ENCODE measurements at places on chromosomes 7 and 10.

GRCh38 chr10:99937630-99938029 is 72.1 kb downstream of the DNMBP start:
- no peak for DNase-seq

GRCh38 chr7:84729284-84729683 is 457.6 kb downstream of the SEMA3D start:
- no peak for DNase-seq

DNA sequence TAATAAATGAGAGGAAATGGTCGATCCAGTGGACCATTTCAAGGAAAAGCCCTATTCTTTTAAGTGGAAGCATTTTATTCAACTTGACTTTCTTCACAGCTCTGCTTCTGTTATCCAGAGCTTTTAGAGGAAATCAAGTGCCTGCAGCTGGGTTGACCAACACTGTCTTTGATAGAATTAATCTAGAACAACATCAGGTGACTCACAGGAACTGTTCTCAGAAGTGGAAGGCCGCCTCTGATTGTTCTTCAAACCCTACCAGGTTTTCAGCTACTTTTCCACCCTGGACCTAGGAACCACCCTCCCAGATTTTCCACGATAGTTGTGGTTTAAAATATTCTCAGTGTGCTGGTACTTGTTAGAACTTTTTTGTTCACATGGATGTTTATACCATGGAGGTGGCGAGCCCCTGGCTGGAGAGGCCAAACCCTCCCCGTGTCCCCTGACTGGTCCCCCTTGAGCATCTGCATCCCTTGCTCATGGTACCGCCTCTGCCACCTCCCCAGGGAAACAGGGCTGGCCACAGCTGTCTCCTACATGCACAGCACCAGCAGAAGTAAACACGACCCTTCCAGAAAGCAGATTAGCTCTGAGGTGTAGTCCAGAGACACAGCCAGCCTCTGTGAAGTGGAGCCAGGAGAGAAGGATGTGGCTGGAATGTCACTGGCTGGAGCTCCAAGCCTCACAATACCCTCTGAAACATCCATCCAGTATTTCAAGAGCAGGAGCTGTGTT is 293.3 kb downstream of the USP6NL start:
- DNase-seq = no peak

- DNase-seq = no peak
These were observed 33.6 kb downstream of the AOAH start for GRCh38 chr7:36690514-36691187.

GRCh38 chr10:65723525-65723924 is 1202.3 kb upstream of the LRRTM3 start:
- DNase-seq = no peak

DNA sequence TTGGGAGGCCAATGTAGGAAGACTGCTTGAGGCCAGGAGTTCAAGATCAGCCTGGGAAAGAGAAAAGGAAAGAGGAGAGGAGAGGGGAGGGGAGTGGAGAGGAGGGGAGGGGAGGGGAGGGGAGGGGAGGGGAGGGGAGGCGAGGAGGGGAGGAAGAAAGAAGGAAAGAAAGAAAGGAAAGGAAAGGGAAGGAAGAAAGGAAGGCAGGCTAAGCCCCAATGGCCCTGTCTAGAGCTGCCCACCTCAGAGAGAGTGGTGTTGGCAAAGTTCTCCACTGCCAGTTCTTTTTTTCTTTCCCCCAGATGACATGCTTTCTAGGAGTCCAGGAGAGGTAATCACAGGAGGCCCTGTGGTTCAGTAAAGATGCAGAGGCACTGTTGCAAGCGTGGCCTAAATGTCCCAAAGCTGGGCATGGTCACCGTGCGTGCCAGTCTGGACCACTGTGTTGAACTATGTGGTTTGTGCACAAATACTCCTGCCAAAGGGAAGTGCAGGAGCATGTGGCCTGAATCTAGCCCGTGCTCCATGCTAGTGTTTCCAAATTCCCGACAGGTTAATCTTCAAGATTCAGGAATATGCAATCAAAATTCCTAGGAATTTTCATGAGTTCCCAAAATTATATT is 39.7 kb downstream of the ODAD2 start:
- DNase-seq = no peak

DNA sequence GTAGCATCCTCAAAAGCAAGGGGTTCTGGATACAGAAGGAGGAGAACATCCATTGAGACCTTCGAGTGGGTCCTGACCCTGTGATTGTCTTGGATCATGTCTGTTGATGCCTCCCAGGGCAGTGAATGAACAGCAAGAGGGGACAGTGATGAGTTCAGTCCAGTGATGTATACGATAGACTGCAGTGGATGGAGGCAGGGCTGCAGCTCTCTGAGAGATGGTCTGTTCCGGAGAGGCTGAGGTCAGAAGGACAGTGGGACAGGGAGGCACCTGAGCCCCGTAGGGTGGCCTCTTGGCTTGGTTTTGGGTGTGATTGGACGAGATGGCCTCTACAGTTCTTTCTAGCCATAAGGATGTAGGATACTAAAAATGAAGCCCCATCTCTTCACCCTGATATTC is 280.4 kb downstream of the CAMK1D start:
- no peak for DNase-seq

DNA sequence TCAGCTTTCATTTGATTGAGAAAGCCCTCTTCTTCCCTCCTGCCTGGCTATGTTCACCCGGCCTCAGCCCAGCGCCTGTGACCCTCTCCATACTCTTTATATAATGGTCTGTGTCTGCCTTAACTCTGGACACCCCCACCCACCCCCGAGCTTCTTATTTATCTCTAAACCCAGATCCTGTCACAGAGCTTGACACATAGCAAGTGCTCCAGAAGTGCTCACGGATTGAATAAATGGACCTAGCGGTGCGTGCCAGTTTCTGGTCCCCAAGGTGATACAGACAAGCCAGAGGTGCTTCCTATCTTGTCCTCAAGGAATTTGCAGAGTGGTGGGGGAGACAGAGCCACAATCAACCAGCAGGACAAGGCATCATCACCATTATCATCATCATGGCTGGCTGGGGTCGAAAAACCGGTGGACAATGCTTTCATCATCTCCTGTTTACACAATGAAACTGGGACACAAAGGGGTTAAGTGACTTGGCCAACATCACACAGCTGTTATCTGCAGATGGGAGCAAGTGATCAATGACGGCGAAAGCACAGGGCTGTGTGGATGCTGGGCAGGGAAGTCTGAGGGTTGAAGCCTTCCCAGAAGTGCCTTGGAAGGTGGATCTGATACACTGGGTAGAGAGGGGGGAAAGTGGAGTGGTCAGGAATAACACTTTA is 2.2 kb upstream of the LOXL4 start:
- DNase-seq = no peak

DNA sequence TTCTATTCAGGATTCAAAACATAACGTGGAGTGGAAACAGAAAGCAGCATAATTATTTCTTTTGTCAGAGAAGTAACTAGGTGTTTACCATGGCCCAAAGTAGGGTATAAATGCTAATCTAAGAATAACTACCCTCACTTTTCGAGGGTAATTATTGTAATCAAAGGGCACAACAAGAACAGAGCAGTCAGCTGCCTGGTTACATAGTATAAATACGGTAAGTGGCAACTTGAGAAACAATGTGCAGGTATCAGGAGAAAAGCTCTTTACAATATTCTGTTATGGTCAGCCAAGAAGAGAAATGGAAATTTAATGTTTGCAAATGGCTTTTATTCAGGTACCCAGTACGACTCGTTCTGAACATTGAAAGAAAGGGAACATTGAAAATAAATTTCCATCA is 242.0 kb upstream of the NPY start:
- DNase-seq = no peak

DNA sequence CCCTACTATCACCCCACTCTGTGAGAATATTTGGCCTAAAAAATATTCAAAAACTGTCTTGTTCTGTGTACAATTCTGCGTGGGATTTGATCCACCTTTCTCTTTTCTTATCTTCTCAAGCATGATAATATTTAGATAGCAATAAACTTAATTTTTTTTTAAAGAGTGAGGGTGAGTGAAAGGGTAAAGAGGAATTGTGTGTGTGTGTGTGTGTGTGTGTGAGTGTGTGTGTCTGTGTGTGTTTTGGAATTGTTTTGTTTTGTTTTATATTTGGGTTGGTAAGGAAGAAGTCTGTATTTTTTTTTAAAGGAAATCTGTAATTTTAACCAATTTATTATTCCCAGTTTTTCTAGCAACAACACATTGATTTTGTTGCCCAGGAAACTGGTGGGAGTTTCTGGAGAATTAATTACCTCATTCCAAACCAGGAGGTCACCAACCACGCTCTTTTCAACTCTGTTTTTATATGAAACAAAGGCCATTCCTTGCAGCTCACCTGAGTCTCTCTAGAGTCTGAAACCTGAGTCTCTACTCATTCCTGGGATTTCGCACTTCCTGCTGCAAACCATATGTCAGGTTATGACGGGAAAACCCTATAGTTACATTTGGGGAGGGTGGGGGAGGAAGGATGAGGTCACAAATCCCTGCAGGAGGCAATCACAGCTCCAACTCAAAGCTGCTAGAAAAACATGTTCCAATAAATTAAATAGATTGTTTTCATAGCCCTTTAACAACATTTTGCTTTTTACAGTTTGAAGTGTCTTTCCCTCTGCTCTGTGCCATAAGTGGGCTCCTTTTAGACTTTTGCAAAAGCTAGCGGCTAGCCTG is 38.1 kb upstream of the XPNPEP1 start:
- no peak for DNase-seq

DNA sequence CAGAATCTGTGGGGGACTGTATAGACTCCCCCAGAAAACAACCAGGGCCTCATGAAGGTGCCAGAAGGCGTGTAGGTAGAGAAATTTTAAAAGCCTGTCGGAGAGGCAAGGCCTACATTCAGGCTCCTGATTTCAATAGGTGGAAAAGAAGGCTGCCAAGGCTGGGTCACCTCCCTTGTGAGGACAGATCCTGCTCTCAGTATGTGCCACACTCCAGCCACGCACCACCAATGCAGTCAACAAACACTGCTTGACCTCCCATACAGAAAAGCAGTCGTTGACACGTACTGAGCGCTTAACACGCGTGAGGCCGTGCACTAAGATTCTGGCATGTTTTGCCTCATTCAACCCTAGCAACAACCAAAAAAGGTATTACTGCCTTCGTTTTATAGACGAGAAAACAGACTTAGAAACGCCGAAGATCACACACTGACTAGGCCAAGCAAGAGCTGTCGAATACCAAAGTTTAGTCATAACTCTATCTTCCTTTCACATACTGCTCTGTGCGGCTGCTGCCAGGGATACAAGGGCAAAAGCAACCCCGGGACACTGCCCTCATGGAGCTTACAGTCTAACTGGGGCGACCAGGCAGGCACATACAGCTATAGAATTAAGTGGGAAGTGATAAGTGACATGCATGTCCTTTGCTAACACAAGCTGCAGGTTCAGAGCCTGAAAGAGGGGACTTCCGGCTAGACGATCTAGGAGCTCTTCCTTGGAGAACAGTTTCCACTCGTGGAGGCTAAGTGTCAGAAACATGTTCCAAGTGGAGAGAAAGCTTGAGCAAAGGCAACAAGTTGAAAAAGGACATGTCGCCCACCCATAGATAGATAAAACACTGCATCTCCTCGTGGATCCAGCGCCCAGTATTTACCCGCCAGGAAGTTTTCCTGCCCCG is 797 bp upstream of the NKX2-3 start:
- no peak for DNase-seq

GRCh38 chr10:60035984-60036383 is 129.6 kb upstream of the CCDC6 start:
- no peak for DNase-seq

DNA sequence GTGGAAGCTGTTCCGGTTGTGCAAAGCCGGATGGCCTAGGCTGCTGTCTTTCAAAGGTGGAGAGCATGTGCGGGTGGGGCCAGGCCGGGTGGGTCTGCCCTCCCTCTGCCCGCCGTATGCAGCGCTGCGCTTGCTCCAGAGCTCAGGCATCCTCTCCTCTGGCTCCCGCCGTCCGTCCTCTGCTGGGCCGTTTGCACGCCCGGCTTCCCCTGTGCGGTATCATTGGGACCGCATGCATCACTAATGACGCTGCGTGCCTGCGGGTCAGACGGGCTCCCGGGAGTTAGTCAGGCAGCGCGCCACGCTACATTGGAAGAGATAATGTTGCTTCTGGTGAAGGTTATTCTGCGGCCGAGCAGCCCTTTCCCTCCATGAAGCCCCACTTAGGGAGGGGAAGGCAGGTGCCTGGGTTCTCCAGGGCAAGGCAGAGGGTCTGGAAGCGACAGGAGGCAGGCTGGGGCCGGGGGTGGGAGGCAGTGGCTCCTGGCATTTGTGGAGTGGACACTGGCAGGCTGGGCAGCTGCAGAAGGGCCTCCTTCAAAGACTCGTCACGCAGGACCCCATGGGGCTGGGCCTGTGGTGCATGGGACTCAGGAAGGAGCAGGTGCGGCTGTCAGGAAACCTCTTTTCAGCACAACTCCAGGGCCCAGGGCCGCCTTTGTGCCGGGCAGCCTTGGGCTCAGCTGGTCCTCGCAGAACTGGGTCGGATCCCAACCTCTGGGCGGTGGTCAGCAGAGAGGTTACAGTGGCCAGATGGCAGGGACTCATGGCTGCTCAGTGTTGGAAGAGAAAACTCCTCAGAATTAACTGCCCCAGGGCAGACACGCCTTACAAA is 318.5 kb downstream of the WDR37 start:
- DNase-seq = no peak

DNA sequence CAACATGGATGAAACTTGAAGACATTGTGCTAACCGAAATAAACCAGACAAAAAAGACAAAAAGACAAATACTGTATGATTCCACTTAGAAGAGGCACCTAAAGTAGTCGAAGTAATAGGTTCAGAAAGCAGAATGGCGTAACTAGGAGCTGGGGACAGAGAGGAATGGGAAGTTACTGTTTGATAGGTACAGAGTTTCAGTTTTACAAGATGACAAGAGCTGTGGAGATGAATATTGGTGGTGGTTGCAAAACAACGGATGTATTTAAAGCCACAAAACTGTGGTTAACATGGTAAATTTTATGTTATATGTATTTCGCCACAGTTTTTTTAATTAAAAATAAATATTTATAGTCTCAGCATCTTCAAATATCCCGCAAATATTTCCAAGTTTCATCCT is 64.1 kb upstream of the DIP2C start:
- DNase-seq = no peak

DNA sequence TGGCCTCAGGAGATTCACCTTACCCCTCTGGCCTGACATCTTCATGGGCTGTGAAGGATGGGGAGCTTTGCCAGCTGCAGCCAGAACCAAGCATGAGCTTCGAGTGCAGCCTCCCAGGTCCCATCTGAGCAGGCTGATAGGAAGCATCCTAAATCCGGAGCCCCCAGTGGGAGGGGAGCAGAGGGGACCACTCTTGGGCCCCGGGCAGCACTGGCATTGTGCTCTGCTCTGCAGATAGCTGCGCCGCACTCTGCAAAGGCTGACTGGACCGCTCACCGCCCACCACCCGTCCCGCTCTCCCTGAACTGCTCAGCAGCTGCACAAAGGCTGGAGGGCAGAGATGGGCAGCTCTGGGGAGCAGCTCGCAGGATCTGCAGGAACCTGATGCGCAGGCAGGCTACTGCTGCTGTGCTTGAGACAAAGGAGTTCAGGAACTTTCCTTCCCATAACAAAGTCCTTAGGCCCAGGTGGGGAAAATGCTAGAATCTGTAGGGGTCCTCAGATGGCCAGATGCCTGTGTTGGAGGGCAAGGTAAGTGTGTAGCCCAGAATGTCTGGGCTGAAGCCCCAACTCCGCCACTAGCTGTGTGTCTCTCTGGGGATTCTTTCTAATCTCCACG is 51.8 kb downstream of the ARHGAP22 start:
- no peak for DNase-seq

All from CD4-positive, alpha-beta T cell treated with Interleukin-10 for 1 hour (primary cell).